ENCODE measurements at places on chromosomes 6 and 20. TPM values are rescaled to one million over a fixed set of nuclear protein-coding genes. Genes with fewer than 3 reads are reported as not detected.

GTSF1L gene
- total RNA-seq, result not detected

ABHD16B gene
- not detected for total RNA-seq

LCA5 gene
- 0.29 TPM for total RNA-seq

ENPP5 gene
- 1.4 TPM for total RNA-seq

NKX2-2 gene
- total RNA-seq, result not detected

DNA sequence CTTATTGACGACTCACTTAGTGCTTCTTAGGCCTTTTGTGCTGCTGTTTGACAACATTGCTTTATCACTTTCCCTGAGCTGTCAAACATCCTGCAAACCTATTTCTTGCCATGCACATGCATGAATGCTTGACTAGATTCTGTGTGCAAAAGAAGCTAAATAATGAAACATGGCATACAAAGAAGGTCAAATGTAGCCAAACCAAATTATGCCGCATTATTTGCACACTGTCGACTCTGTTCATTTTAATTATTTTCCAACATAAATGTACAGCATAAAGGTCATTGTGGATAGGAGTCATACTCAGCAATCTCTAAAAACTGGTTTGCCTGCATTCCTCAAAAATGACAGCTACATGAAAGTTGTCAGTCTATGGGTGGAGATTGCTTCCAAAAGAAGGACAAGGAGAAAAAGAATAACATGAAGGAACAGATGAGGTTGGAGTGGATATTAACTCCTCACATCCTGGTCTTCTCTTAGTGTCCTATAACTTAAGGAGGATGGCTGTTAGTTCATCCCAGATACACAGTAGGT lies 123.1 kb upstream of the STXBP5 start:
- DNase-seq, result peak; percentile 88

DNA sequence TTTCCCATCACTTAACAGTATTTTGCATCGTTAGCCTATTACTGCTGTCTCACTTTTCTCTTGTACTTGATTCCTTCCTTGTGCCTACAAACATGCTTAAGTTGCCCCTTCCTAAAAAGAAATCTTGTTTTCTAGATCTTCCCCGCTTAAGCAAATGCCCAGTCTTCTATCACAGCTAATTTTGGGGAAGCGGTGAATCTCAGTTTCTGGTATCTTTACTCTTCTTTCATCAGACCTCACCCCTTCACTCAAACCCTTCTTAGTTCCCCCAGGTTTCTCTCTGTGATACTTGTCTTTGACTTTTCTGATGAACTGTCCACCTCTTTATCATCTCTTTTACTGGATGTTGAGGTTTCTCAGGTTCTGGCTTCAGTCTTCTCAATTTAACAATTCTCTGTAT lies 14.2 kb downstream of the VAPB start:
- DNase-seq, result no peak

GRCh38 chr6:19892260-19892659 lies 55.1 kb downstream of the ID4 start:
- DNase-seq, result peak; percentile 87

DNA sequence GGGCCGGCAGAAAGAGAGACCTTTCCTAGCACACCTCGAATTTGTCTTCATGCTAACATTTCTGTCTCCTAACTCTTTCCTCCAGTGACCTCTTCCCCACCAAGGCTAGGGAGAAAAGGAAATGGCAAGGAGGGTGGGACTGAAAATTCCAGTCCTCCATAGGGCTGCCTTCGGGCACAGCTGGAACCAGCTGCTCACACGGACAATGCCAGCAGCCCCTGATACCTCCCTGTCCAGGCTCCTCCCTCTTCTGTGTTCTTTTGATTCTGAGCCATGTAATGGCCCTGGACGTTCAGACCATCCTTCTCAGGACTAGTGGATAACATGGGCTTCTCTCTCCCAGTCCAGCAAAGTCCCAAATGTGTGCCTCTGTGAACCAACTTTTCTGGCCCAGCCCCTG lies 29.1 kb upstream of the PHACTR3 start:
- peak; percentile 36 for DNase-seq

DNA sequence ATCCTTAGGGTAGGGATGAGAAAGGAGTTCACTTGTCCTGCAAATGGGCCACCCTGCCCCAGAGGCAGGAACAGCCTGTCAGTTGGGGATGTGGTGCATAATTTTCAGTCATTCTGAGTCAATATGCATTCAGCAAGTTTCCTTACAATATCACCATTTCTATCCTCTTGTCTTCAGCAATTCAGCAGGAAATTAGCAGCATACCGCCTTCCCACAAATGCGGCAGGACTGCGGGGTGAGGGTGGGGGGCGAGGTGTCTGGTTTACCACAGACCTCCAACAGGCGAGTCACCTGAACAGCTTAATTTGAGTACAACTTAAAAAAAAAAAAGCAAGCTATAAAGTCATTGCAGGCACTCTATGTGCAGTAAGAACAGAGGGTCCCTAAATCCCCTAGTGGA lies 126.8 kb downstream of the MAP3K7 start:
- no peak for DNase-seq

- DNase-seq, result no peak
These were observed 38.1 kb downstream of the ECT2L start for GRCh38 chr6:138833816-138834539.

Measured in HT-29 (cell line).